DND-41 (cell line): ENCODE measurements at places on chromosomes 2 and 18.

DNA sequence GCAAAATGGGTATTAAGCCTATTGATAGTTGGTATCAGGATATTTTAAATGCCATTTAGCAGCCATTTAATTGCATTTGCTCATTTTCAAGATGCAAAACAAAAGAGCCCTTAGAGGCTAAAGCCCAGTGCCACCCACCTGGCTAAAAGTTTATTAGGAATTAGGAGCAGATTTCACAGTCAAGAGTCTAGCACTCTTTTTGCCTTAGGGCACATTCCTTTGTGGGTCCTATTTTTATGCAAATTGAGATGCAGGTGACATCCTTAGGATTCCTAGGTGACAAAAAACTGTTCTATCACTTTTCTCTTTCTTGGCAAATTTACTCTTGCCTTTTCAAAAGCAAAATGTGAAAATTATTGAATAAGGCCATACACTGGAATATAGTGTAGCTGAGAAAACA, 42.0 kb downstream of the CTNNA2 start:
- no peak for DNase-seq

DNA sequence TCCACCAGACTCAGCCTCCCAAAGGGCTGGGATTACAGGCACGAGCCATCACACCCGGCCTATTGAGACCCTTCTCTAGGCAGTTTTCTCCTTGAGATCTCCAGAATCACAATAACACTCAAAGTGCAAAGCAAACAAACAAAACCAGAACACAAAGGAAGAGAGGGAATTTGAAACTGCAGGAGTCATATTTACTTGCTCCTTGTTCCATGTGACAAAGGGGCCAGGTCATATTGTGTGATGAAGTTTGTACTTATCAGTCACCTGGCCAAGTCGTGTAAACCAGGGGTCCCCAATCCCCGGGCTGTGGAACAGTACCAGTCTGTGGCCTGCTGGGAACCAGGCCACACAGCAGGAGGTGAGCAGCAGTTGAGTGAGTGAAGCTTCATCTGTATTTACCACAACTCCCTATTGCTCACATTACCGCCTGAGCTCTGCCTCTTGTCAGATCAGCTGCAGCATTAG, 26.5 kb downstream of the SCYGR8 start:
- DNase-seq = no peak

GRCh38 chr2:21841341-21841740, 717.6 kb downstream of the TDRD15 start:
- DNase-seq = no peak

DNA sequence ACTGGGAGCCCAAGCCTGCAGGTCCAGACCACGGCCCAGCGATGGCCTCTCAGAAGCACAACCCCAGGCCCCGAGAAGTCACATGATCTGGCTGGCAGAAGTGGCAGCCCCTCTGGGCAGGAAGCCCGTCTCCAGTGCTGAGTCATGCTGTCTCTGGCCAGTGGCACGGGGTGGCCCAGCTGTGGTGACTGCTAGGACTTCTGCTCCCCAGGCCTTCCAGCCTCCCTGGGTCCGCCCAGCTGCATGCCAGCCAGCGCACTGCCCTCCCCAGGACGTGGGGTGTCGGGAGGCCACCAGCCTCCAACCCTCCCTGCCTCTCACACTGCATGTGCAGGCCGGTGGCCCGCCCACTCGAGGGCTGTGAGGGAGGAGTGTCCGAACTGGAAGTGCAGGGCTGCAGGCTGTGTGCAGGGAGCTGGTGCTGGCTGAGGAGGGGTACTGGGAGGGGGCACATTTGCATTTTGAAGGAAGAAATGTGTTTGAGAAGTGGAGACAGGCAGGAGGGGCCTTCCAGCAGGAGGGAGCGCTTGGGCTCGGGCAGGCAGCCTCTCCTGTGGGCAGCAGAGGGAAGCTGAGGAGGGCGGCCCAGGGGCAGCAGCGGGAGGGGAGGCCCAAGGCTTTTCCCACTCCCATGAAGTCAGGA, 17.0 kb upstream of the HPCAL1 start:
- no peak for DNase-seq

DNA sequence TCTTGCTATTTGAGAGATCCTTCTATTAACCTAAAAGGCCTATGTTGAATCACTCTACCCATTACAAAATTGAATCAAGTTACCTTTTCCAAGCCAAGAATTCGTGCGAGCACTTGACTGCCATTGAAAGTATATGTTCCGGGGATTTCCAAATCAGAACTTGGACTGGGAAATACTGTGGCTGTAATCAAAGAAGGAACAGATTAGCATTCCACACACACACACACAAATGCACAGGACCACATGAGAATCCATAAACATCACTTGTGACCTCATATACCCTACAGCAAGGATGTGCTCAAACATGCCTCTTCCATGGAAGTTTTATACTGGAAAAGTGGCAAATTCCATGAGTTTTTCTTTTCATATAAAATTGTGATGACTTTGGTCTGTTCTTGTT, 86.0 kb downstream of the ABCA12 start:
- no peak for DNase-seq

DNA sequence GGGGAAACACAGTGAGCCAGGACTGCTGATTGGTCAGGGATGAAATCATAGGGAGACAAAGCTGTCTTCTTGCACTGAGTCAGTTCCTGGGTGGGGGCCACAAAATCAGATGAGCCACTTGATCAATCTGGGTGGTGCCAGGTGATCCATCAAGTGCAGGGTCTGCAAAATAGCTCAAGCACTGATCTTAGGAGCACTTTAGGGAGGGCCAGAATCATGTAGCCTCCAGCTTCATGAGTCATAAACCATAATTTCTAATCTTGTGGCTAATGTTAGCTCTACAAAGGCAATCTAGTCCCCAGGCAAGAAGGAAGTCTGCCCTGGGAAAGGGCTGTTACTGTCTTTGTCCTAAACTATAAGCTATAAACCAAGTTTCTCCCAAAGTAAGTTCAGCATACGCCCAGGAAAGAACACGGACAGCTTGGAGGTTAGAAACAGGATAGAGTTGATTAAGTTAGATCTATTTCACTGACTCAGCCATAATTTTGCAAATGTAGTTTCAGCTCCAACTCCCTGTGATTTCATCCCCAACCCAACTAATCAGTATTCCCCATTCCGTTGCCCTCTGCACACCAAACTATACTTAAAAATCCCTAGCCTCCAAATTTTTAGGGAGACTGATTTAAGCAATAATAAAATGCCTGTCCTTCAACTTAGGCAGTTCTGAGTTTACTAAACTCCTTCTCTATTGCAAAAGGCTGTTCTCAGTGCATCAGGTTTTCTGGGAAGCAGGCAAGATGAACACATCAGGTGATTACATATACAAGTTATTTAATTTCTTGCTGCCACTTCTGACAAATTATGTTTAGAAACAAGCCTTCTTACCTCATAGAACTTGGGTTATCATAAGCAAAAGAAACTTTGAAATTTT, 226.9 kb upstream of the SPOPL start:
- no peak for DNase-seq

DNA sequence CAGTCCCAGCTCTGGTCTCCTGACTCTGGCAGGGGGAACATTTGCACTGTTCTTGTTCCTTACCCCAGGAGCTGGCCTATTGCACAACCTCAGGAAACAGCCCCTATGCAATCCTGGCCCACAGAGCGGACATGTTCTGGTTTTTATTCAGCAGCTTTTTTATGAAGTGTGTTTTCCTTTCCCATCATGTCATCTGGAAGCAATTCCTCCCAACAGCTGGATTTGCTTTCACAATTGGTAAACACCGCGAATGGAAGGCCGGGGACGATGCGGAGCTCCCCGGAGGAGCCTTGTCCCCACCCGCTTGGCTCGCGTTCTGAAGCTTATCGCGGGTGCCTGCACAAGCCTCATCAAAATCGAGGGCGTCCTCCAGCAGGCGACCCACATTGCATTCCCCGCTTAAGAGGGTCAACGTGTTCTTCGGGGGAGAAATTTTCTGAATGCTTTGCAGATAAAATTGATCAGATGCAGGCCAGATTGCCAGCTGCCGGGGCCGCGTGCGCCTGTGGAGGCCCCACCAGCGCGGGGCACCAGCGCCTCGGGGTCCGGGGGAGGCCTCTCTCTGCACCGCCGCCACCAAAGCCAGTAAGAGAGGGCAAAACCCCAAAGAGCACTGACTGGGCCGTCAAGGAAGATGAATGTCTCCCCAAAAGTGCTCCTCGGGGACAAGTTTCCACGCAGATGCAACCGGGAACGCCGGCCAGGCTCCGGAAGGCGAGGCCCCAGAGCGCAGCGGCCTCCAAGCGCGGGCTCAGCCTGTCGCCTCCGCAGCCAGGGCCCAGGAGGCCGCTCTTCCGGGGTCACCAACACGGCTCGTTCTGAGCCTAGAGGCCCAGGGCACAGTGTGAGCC, 60.3 kb upstream of the SP3 start:
- no peak for DNase-seq

DNA sequence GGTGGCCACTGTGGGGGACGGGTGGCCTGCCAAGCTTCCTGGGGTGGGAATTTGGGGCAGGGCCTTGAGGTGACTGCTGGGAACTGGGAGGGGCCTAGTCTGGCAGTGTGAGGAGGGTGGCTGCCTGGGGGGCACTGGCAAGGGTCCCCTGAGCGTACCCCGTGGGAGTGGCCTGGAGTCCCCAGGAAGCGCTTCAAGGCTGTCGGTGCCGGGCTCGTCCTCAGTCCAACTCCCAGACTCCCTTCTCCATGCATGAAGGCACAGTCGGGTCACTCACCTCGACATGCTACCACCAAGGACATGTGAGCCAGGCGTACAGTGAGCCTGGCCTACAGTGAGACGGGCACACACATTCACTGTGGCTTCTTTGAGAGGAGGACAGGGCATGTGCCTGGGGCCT, 105.3 kb downstream of the SMIM21 start:
- no peak for DNase-seq

GRCh38 chr2:180359522-180360282, 352.6 kb upstream of the CWC22 start:
- no peak for DNase-seq

DNA sequence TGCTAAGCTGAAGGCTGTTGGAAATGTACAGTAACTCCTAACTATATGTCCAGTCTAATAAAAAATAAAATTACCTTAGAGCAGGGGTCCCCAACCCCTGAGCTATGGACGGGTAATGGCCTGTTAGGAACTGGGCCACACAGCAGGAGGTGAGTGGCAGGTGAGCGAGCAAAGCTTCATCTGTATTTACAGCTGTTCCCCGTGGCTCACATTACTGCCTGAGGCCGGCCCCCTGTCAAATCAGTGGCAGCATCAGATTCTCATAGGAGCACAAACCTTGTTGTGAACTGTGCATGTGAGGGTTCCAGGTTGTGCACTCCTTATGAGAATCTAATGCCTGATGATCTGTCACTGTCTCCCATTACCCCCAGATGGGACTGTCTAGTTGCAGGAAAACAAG, 73.1 kb upstream of the CXCR4 start:
- no peak for DNase-seq

GRCh38 chr2:10717628-10718027, 3.8 kb upstream of the ATP6V1C2 start:
- DNase-seq = no peak

- DNase-seq = no peak
Observed at GRCh38 chr2:190859347-190860297, 21.0 kb upstream of the GLS start.
